Activated T-helper 17 cell treated with anti-CD3 and anti-CD28 coated beads, Interleukin-2, amount 50 U/mL, for 72 hours (primary cell): ENCODE measurements at places on chromosomes 3 and 15. TPM values are rescaled to one million over a fixed set of nuclear protein-coding genes. Genes with fewer than 3 reads are reported as not detected.

Gene PLA1A
- 0.39 TPM for total RNA-seq

Gene CYP8B1
- total RNA-seq, result not detected

Gene FOXP1
- 171 TPM for total RNA-seq

DNA sequence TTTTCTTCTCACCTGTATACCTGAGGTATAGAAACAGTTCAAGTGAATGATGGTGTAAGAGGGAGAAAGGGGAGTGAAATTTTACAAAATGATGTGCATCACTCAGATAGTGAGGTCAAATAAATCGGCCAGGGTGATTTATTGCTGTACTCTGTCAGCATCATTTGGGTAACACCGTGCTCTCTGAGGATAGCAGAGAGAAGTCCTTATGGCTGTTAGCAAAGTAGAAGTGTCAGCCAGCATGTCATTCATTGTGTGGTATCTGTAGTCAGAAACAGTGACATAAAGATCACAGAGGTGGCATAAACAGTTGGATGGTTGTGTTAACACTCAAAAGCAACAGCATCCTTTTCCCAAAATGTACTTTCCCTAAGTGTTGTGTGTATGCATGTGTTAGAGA is 53.4 kb downstream of the PSMD6 start:
- peak; percentile 49 for ATAC-seq

- peak; percentile 70 for ATAC-seq
Observed at GRCh38 chr15:85730001-85730820, 64.5 kb downstream of the KLHL25 start.

GRCh38 chr15:26970712-26971210 is at the start of gene GABRG3:
GABRG3 (plus strand) TSS chr15:26971181.
- ATAC-seq, result no peak

DNA sequence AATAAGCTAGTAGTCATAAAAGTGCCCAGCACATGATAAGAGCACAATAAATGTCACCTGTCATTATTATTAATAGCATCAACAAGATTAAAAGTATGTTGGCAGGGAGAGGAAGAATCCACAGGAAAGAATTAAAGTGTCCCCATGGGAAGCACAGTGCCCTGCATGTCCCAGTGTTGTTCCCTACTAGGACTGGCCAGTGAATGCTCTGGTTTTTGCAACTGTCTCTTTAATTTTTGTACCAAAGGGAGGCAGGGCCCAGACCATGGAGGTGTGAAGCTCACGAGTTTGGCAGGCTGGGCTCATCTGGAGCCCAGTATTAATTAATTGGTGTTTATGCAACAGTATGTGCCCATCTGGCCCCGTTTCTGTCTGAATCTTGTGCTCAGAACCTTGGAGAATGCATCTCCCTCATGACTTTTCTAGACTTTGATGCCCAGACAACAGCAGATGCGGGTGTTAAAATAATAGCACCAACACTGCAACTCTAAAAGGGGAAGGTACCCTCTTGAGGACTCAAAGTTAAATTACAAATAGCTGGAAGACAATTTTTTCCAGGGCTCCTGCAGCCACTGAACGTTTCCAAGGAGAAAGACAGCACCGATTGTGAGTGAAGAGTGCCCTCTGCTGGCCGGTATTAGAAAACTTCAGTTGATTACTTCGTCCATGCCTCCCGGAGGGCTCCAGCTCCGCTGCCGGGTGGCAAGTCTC is 71.9 kb upstream of the SPATA12 start:
- ATAC-seq, result peak; percentile 63

DNA sequence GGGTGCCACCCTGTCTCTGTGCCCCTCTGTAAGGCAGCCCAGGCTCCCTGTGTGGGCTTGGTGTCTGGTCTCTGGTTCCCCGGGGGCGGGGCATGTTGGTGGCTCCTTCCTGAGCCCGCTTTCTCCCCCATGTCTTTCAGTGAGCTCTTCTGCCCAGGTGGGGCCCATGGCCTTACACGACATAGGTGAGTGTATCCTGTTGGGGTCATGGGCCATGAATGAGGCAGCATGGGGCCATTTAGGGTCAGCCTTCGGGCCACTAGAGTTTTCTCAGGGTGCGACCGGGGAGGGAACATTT is 195.1 kb downstream of the UBE3A start:
- ATAC-seq, result no peak

GRCh38 chr3:108018552-108018951 is 72.3 kb downstream of the CD47 start:
- no peak for ATAC-seq

DNA sequence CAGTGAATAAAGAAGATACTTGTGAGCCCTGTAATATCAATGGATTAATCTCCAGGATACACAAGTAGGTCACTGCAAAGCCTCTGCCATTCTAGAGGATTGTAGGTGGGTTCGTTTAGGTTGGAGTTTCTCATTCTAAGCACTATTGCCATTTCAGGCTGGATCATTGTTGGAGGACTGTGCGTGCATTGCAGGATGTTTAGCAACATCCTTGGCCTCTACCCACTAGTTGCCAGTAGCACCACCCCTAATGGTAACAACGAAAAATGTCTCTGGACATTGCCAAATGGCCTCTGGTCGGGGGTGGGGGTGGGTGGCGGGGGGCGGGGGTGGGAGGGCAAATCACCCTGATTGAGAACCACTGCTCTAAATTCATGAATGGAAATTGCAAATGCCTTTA is 4.9 kb upstream of the IFT57 start:
- ATAC-seq, result no peak

DNA sequence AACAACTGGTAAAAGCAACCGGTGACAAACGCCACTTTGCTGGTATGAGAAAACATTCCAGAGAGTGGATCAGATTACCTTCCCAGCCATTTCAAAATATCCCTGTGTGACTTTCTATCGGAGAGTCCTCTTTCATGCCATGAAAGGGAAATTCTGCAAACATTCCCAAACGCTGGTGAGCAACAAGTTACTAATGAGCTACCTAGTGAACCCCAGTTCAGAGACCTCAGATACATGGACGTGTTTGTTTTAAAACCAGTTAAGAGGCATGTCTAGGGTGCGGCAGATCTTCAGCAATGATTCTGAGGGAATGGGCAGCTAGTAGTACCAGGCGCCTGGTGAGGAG is 418.2 kb upstream of the NR2F2 start:
- no peak for ATAC-seq

DNA sequence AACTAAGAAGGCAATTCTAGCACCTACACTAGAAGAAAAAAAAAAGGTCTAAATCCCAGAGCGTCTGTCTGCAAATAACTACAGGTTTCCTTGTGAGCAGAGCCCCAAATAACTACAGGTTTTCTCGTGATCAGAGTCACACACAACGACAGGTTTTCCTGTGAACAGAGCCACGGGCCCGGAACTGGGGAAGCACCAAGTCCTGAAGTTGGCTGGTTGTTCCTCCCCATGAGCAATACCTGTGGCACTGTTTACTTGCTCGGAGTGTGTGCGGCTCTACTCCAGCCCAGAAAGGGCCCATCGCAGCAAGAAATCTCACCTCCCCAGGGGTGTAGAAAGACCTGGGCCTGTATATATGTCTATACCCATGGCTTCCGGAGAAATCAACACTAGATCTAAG is 644 bp upstream of the MASP1 start:
- no peak for ATAC-seq

- ATAC-seq, result peak; percentile 69
Observed at GRCh38 chr3:98557324-98558010, 25.7 kb downstream of the GPR15 start.

GRCh38 chr15:74626752-74627692 is 11.4 kb downstream of the CLK3 start:
- no peak for ATAC-seq

- peak; percentile 86 for ATAC-seq
Observed at GRCh38 chr3:60365360-60365759, 885.9 kb downstream of the FHIT start.

- no peak for ATAC-seq
Observed at GRCh38 chr15:86685263-86685662, 605.6 kb downstream of the AGBL1 start.
